NCI-H2227 treated with DMSO at 0.1 percent for 48 hours (cell line): ENCODE measurements at places on chromosomes 6 and 20.

DNA sequence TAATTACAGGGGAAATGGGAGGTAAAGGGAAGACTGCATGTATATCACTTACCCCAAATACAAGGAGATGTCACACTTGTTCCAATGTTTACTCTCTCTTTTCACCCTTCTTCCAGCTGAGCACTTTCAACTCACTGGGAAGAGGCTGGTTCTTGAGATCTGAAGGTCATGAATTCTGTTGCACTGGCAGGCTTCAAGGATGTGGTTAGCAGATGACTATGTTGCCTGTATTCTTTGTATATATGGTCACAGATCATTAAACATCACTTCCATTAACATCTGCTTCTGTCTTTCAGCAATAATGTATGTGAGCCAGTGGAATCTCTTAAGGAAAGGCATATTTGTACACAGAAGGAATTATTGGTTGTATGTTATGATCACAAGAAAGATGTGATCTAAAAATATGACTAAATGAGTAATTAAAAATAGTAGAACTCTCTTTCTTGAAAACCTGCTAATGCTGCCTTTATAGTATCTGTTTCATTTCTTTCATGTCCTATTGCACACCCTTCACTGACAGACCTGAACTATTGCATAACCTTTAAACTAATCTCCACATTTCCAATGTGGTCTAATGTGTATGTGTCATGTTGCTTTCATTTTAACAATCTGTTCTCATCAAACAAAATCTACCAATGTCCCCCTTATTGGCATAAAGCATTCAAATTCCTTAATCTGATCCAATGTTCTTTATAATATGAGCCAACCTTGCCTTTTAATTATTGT is 131.4 kb upstream of the EPHA7 start:
- DNase-seq = no peak

- DNase-seq = no peak
Measured at GRCh38 chr20:47202733-47203667, 153.5 kb downstream of the ZMYND8 start.

GRCh38 chr6:127515234-127515793 is 3.8 kb downstream of the MTCL3 start:
- DNase-seq = peak; percentile 49

DNA sequence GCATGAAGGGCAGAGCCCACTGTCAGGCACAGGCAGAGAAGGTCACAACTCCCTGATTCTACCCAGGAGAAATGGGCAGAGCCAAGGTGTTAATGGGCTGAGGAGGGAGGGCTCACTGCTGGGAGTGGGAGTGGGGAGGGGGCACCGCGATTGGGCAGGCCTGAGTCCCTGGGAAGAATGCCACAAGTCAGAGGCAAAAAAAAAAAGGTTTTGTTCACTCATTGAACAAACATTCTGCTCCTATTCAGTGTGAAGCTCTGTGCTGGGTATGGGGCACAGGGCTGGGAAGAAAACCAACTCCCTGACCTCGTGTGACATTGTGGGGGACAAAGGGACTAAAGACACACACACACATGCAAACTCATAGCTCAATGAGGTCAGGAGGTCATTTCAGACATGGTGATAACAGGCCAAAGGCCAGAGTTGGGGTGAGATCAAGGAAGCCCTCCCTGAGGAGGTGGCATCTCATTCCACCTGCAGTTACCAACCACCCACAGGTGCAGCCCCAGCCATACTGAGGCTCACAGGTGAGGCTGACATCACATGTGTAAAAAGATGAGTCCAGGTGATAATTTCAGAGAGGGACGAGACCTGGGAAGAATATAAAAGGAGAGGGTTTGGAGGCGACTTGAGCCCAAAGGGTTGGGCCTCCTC is 3.2 kb upstream of the PMEPA1 start:
- no peak for DNase-seq

- no peak for DNase-seq
Measured at GRCh38 chr6:127299522-127300240, 33.0 kb downstream of the RNF146 start.

DNA sequence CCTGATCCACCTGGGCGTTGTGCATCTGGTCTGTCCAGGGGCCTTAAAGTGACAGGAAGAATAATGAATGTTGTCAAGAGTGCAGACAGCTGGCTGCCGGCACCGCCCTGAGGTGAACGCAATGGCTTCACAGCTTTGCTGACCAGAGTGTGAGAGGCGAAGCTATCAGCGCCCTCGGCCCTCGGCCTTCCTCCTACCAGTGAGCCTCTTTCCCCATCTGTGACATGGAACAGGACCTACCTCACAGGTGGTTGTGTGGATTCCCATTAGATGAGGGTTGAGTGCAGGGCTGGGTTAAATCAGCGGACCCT is 54.8 kb downstream of the CTCFL start:
- no peak for DNase-seq

GRCh38 chr6:37618916-37619590 is 78.6 kb downstream of the MDGA1 start:
- no peak for DNase-seq

DNA sequence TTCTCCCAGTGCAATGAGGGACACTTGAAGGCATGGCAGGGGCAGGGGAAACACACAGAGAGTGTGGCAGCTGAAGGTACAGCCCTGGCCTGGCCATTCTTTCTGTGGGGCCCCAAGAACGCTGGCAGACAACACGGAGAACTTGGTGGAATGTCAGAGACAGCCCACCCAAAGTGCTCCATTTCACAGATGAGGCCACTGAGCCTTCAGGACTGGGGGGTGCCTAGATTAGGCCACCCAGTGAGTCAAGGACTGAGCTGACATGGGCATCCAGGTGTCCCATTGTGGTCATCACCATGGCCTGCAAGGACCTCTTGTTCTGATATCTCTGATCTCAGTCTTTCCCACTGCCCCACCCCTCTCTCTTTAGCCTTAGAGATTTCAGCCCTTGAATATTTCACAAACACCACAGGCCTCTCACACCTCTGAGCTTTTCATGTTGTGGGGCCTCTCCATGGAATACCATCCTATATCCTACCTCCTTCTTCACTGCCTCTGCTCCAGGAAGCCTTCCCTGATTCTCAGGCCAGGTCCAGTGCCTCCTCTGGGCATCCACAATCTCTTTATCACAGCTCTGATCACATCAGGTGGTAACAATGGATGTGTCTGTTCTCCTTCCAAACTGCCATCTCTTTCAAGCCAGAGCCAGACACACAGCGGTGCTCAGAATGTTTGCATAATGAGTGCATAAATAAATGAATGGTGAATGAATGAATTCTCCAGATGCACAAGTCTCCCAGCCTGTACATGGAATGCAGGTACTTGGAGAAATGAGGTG is 2.0 kb upstream of the RSPO4 start:
- DNase-seq = no peak

DNA sequence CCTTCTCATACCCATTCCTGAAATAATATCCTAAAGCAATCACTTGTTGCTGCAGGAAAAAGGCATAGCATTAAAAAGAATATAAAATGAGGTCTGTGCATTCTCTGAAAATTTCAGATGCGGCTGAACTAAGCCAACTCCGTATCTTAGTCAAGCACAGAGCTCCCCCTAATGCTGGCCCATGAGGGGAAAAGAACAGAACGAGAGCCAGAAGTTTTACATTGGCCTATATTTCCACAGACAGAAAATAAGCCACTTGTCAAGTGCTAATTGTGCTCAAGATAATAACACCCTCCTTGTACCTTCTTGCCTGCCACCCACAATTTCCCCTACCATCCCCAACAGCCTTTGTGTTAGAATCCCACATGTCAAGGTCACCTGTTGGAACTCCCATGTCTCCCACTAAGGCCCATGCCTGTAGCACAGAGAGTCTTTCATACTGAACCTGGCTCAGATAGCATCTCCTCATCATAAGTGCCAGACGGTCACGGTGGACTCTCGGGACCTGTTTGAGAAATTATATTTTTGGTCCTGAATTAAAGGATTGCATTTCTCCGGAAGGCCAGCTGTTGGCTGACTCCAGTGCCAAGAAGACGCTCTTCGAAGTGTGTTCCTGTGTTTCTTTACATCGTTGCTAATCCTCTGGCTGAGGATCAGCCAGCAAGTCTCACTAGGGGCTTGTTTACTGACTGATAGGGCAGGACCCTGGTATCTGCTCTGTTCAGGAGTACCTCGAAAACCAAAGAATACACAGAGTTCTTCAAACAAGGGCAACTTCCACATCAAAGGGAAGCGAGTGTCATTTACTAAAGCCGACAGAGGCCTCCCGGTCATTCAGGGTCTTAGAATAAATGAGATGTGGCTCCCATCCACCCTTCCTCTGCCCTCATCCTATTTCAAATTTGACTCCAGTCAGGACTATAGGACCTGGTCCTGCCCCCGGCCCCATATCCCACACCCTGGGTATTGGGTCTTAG is 183.4 kb upstream of the FBXL4 start:
- no peak for DNase-seq

DNA sequence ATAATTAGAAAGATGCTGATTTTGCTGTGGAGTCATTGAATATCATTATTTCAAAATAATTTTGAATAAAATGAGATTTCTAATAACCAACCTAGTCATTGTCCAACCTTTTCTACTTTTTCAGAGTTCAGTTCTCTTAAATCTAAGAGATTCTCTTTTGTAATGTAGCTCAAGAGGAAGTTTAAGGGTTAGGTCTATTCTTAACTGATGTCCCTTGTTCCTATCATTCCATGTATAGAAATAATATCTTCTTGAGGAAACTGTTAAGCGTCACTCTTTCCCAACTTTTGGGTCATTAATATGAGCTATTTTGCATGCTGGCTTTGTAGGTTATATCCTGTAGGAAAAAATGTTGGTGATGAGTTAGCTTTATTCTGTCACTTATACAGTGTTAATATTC is 27.0 kb downstream of the RNF144B start:
- no peak for DNase-seq

DNA sequence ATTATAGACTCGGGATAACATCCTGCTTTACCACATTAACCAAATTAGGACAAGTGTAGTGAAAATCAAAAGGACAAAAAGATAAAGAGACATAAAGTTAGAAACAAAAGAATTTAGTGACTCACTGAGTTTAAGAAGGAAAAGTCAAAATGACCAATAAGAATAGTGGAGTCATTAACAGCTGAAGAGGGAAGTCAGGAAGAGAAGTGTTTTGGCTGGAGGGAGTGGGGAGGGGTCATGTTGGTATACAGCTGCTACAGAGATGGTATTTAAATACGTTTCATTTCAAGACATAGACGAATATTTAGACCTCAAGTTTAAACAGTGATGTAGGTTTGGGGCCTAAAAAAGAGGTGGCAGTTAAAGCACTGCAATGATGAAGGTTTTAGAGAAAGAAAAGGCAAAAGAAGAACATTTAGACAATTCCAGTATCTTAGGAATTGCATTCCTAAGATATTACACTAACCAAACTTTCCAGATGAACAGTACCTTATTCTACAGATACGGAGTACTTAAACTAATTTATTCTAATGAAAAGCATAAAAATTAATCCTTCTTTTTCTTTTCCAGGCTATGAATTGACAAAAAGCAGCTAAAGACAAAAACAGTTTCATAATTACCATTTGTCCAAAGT is 10.6 kb downstream of the FKBP5 start:
- no peak for DNase-seq

GRCh38 chr6:90158936-90159335 is 137.7 kb downstream of the BACH2 start:
- no peak for DNase-seq

GRCh38 chr6:69005199-69005598 is 370.1 kb downstream of the ADGRB3 start:
- DNase-seq = no peak

GRCh38 chr20:17859002-17859615 is 109.5 kb downstream of the SNX5 start:
- DNase-seq = no peak

- no peak for DNase-seq
Measured at GRCh38 chr6:372336-372911, 19.1 kb upstream of the IRF4 start.

GRCh38 chr6:37024656-37025337 is 19.3 kb downstream of the FGD2 start:
- no peak for DNase-seq

DNA sequence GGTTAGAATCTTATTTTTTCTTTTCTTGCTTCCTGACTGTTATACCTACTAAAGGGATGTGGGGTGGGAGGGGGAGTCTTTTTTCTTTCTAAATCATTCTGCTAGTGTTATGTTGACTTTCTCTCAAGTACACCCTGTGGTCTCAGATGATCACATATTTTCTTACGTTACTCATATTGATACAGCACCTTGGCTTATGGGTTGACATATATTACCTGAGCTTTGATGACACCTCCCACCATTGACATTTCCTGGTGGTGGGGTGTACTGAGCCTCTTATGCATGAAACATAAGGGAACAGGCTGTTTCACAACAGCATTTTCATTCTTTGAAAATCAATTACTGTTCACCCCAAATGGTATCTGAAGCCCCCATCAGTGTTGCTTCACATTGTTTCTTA is 169.8 kb downstream of the MMS22L start:
- no peak for DNase-seq

- DNase-seq = no peak
Measured at GRCh38 chr20:16945619-16946018, 197.5 kb downstream of the OTOR start.

GRCh38 chr6:137880746-137881521 is 13.9 kb downstream of the TNFAIP3 start:
- DNase-seq = no peak

GRCh38 chr6:15246217-15246665 is 372 bp downstream of the JARID2 start:
- DNase-seq = no peak

DNA sequence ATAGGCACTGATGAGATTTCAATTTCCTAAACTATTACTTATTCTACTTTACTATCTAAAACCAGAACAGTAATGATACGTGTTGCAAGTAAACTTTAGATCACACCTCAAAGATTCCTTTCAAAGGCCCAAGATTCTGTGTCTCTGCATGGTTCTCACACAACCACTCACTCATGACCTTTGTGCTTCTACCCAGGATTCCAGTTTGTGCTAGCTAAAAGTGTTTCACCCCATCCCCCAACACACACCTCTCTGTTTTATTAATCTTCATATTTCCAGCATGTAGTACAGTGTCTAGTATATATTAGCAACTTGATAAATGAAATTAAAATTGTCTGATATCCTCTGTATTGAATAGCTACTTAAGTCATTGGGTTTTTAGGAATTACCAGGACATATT is 8.8 kb upstream of the SH3BGRL2 start:
- DNase-seq = no peak

DNA sequence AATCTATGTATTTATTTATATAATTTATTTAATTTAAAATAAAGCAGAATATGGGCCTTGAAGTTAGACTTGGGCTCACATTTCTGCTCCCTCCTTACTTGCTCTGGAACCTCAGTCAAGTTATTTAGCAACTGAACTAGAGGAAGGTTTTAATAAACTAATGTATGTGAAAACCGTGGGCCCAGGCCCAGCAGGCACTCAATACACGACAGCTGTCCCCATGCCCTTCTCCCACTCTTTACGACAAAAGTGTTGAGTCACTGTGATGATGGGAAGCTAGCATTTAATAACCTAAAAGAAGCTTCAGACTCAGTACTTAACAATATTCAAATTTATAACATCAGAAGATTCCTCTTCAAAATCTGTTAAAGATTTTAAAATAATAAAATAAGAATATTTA is 46.7 kb downstream of the SERAC1 start:
- DNase-seq = no peak
